Activated CD4-positive, alpha-beta memory T cell treated with anti-CD3 and anti-CD28 coated beads for 36 hours (primary cell): ENCODE measurements at places on chromosomes 16 and 17.
A peak's percentile ranks its signal among the peaks of the same experiment; 100 is the strongest.

GRCh38 chr17:48767263-48767774 lies 38.8 kb upstream of the HOXB13 start:
- no peak for DNase-seq

DNA sequence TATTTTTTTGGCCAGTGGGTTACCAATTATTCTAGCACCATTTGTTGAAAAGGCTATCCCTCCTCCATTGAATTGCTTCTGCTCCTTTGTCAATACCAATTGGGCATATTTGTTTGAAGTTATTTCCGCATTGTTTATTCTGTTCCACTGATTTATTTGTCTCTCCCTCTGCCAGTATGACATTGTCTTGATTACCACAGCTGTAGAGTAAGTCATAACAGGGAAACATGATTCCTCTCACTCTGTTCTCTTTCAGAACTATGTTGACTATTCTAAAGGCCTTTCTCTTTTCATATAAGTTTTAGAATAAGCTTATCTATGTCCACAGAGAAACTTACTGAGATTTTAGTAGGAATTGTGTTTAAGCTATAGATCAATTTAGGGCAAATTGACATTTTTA lies 94.3 kb downstream of the MAP2K6 start:
- no peak for DNase-seq

- no peak for DNase-seq
Observed at GRCh38 chr16:49112754-49113153, 168.9 kb downstream of the CBLN1 start.

DNA sequence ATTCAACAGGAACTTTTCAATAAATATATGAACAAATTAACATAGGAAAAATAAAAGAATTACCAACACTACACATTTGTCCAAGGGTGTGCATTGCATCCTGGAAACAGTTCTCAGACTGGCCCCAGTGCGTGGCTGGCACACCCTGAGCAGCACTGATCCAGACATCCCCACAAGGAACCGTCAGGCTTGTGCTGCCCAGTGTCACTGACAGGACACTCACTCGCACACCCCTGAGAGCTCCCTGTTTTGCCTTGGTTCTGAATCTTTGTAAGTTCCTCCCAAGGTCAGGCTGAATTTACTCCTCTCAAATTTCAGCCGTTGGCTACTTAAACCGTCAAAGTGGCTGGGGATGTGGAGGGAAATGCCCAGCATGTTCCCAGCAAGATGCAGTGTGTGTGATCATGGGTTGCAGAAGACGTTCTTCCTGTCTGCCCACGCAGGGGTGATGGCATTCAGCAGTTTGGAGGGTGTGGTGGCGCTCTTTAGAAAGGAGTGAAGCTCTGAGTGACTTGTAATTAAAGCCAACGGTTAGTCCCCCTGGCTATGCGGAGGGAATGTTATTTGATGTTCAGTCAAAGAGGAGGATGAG lies 1.7 kb downstream of the MT2A start:
- DNase-seq = peak; percentile 91

DNA sequence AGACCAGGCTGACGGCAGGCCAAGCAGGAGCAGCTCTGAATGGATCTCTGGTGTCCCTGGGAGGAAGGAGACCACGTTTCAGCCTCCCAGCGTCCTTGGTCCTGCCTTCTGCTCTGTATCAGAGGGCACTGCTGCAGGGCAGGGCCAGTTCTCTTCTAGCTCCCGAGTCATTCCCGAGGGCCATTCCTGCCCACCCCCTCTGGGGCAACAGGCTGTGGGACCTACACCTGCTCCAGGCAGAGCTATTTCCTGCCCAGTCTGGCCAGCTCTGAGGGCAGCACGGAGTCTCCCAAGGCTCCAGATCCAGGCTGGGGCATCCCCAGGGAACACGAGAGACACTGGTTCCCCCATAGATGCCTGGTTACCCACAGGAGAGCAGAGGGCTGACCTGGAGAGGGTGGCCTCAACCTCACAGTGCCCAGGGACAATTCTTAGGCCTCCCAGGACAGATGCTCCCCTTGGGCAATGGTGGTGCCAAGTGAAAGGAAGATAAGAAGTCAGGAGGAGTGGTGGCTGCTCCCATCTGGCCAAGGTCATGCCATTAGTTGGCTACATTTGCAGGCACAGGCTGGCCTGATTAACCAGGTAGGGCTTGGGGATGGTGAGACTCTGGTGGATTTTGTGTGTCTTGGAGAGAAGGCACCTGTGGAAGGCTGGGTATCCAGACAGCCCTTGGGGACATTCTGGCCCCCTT lies 2.0 kb downstream of the WFIKKN2 start:
- DNase-seq = no peak
